ENCODE measurements at places on chromosomes 16 and 17.

- DNase-seq, result no peak
These were observed 478.1 kb downstream of the NPIPA7 start for GRCh38 chr16:16857012-16857411.

GRCh38 chr17:15112846-15113617 is 152.1 kb downstream of the PMP22 start:
- no peak for DNase-seq

- no peak for DNase-seq
These were observed 6.3 kb downstream of the FOXF1 start for GRCh38 chr16:86516623-86517003.

- DNase-seq, result no peak
These were observed 1.4 kb downstream of the SHISA6 start for GRCh38 chr17:11242411-11242810.

GRCh38 chr17:76384987-76385891 is 830 bp downstream of the SPHK1 start:
- no peak for DNase-seq

DNA sequence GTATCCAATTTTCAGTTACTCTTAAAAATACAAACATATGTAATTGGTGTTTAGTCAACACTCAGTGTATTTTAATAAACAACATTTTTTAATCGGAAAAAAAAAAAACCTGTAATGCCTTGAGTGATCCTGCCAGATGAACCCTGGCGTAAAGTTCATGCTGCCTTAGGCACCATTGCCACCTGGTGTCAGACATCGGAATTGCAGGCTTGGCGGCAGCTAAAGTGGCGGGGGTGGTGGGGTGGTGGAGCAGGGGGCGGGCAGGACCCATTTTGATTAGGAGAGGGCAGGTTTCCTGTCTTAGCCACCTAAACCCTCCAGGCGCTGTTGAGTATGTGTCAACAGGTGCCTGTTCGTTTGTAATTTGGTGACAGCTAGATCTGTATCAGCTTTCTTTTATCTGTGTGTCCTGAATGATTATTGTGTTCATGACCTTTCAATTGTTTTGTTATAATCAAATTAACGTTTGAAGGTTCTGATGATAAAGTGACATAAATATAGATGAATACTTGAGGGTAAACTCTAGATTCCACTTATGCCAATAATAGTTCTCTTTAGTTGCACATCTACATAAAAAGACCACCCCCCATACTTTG is 588.7 kb downstream of the CDH13 start:
- no peak for DNase-seq

DNA sequence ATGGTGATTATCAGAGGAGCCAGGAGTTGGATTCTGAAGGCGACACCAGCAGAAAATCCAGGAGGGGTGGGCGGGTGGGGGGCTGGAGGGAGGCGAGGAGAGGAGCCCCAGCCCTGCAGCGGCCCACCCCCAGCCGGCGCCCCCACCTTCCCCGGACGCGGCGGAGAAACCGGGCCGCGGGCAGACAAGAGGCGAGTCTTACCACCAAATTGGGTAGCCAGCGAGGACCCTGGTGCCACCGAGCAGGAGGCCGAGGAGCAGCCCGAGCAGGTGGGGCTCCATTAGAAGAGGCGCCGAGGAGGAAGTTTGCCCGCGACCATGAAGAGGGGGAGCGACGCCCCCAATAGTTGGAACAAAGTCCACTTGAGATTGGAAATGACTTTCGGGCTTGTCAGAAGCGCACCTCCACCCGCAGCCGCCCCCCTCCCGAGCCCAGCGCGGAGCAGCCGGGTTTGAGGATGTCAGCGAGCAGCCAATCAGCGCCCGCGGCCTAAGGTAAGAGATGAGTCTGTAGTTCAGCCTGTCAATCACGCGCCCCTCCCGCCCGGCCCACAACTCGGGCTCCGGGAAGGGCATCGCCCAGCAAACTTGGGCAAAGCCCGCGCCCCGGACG is at the start of gene WNT3:
Gene WNT3 (minus strand): TSS at position 377 of the 613 bp plus-strand sequence. CDS start 95 bp downstream, at position 282.
- no peak for DNase-seq

DNA sequence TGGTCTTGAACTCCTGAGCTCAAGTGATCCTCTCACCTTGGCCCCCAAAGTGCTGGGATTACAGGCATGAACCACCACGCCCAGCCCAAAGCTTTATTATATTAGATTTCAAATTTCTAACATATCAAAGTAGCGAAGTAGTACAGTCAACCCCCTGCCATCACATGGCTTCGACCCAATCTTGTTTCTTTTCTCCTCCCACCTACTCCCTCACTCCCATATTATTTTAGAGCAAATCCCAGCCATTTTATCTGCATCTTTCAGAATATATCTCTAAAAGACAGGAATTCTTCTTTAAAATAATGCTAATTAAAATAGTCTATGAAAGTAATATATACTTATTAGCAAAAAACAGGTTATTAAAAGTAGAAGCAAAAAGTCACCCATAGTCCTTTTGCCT is 893 bp downstream of the IGSF6 start:
- DNase-seq, result no peak

DNA sequence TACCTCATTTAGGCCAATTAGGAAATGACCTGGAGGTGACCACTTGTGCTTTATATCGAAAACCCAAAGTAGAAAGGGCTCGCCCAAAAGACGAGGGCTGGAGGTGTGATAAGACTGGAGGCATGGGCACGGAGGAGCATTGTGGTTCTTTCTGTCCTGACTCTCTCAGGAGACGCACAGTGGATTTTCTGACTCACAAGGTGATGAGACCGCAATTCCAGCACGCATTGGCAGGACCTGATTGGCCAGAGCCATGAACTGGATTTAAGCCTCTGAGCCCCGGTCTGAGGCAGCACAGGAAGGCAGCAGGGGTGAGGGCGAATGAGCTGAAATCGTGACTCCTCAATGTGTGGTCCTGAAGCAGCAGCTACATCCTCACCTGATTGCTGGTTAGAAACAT is 559.1 kb upstream of the SALL1 start:
- DNase-seq, result peak; percentile 0

GRCh38 chr16:82874672-82875071 is 247.9 kb downstream of the CDH13 start:
- no peak for DNase-seq

DNA sequence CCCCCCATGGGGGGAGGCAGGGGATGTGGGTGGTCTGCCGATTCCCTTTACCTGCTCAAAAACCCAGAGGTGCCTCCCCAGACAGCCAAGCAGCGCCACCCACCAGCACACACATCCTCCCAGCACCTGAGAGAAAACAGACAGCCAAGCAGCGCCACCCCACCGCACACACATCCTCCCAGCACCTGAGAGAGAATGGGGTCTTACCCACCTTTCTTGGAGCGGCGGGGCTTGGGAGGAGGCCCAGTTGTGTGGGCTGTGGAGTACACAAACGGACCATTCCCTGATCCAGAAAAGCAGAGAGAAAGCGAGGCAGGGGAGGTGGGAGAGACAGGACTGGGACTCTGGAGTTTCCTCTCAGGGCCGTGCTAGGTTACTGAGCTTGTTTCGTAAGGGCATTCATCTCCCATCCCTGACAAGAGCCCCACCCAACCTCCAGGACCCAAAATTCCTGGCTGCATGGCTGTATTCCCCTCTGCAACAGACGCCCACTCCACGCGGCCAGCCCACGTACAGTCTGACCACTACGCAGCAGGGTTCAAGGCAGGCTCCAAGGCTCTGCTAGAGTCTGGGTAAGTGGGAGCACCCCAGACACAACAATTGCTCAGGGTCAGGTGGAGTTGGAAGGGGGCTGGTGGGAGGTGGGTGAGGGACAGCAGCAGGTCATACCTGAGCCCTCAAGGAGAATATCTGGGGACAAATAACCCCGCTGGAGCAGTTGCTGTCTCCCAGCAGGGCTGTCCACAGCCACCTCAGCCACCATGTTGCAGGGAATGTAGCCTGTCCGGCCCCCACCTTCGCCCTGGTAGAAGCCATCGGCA is 22.3 kb downstream of the TSPOAP1 start:
- DNase-seq, result no peak

GRCh38 chr17:78127888-78128550 is 536 bp downstream of the TMC6 start:
- no peak for DNase-seq

GRCh38 chr17:56597495-56597990 is 4.0 kb downstream of the NOG start:
- no peak for DNase-seq

DNA sequence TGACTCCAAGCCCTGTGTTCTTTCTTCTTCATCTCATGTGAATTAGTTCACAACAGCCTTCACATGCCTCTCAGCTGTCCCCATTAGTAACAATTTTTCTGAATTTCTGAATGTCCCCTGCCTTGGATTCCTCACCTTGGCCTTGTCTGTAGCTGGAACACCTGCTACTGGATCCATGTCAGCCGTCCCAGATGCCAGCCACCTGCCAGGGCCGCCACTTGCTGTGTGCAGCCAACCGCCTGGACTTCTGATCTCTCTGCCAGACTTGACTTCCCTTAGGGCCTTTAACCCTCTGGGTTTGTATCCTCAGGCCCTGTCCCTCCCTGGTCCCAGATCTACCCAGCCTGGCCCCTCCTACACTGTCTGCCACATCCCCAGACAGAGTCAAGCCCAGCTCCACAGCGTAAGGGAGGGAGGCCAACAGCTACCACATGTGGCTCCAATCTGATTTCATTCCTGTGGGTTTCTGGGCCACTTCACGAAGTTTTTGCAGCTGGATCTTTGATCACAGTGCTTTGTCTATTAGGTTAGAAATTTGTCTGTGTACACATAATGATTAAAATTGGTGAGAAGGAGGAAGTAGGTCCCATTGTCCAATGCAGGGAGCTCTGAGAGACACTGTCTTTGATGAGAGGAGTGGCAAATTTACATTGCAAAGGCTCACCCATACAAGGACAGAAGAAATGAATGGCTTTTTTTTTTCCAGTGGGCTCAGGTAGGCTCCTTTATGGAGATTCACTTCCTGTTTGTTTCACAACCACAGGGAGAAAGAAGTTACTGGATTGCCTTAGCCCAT is 15.3 kb downstream of the MPP2 start:
- no peak for DNase-seq

DNA sequence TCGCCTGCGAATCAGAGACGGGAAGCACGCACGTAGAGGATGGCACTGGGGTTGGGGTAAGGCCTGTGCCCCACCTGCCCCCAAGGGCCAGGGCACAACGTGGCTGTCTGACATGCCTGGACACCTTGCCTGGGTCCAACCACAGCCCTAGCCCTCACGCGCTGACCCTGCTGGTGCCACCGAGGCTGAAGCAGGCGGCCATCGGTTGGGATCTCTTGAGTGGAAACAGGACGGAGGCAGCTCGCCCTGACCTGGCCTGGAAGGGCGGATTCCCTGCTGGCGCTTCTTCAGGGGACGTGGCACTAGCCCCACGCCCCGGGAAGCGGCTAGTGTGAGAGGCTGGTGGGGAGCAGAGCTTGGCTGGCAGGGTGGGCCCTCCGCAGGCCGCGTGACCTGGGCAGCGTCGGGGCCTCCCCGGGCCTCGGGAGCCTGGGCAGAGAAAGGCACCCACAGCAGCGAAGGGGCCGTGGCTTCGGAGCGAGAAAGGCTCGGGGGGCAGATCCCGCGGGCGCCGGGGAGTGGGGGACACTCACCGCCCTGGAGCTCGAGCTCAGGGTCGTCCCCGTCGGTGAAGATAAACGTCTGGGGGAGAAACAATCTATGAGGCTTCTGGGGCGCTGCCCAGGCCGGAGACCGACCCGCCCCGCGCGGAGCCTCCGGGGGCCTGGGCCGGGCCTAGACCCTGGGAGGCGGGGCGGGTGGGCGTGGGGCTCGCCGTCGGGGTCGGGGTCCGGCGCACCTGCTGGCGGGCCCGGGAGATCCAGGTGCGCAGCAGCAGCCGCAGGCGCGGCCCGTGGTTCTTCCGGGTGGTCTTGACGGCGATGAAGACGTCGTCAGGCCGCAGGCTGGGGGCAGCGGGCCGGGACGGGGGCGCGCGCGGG is 610 bp downstream of the RFNG start:
- no peak for DNase-seq

DNA sequence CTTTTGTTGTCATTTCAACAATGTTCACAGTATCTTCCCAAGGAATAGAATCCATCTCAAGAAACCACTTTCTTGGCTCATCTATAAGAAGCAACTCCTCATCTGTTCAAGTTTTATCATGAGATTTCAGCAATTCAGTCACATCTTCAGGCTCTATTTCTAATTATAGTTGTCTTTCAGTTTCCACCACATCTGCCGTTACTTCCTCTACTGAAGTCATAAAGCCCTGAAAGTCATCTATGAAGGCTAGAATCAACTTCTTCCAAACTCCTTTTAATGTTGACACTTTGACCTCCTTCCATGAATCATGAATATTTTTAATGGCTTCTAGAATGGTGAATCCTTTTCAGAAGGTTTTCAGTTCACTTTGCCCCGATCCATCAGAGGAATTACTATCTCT is 102.1 kb downstream of the CDH13 start:
- no peak for DNase-seq

- no peak for DNase-seq
These were observed 408 bp upstream of the KPNA2 start for GRCh38 chr17:68035131-68035522.

- DNase-seq, result no peak
These were observed 86.1 kb downstream of the RAB11FIP4 start for GRCh38 chr17:31477417-31478055.

DNA sequence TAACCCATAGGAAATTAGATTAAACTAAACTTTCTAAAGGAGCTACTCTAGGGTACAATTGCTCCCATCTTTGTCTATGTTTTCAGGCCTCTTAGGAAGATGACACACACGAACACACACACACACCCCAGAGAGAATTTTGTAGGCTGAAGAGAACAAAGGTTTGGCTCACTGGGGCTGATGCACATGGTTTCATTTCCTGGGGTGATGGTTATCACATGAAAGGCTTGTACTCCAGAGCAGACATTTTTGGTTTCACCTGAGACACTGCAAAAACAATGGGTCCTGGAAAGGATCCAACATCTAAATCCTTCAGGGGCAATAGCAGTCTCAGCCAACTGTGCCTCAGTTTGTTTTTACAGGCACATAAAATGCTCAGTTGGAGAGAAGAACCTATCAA is 62.8 kb downstream of the GRB7 start:
- DNase-seq, result no peak

- DNase-seq, result no peak
These were observed 17.8 kb downstream of the CDH8 start for GRCh38 chr16:62018301-62019060.

- DNase-seq, result peak; percentile 55
These were observed 141.4 kb downstream of the PMP22 start for GRCh38 chr17:15123593-15124263.

- DNase-seq, result no peak
These were observed 72.1 kb downstream of the COPRS start for GRCh38 chr17:31786796-31787481.

GRCh38 chr17:80539022-80539641 is 5.5 kb upstream of the RPTOR start:
- no peak for DNase-seq
